ENCODE measurements at places on chromosomes 6 and 20. TPM values are rescaled to one million over a fixed set of nuclear protein-coding genes. Genes with fewer than 3 reads are reported as not detected.

GRCh38 chr6:56549014-56549413 is 93.7 kb downstream of the DST start:
- H3K36me3 ChIP-seq = peaks cover 6% of the 10 kb centered on the region
- no peak overlapping the region for H3K27ac ChIP-seq
- no peaks in the 10 kb centered on the region for H3K27me3 ChIP-seq
- no peak overlapping the region for H3K4me3 ChIP-seq
- no peak for DNase-seq

The WFDC10B gene
- total RNA-seq = not detected

The C20orf204 gene
- 2.3 TPM for total RNA-seq

The APOBEC2 gene
- not detected for total RNA-seq

DNA sequence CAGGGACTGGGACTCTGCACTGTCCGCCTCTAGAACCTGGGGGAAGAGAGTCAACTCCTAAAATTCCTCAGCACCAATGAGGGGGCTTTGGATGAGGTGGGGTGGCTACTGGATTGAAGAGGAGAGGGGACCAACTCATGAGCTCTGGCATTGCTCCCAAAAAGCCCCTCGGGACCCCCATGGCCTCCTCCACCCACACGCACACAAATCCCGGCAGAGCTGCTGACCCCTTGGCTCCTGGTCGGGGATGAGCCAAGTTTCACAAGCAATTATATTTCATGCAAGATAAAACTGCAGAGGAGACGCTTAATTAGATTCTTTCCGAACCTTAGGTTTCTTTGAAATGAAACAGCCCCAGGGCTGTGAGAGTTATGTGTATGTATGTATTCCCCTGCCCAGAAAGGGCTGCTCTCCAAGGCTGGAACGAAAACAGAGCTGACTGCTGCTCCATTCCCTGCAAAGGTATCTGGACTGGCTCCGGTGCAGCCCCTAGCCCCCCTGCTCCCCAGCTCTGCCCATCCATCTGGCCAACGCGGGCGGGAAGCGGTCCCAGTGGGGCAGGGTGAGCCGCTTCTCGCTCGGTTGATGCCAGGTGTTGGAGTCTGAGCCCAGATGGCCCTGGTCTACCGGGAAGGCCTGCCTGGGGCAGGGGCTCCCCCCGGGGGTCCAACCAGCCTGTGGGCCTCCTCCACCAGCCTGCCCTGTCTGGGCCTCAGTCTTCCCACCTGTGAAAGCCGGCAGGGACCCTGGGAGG is 46.8 kb upstream of the STX16 start:
- H3K4me1 ChIP-seq = peaks cover 3% of the 10 kb centered on the region
- no peaks in the 10 kb centered on the region for H3K27me3 ChIP-seq
- no peak overlapping the region for H3K4me3 ChIP-seq
- DNase-seq = no peak

- no peaks in the 10 kb centered on the region for H3K27me3 ChIP-seq
- H3K27ac ChIP-seq = no peak overlapping the region
- peaks cover 4% of the 10 kb centered on the region for H3K4me1 ChIP-seq
- no peak overlapping the region for H3K4me3 ChIP-seq
- DNase-seq = no peak
- peaks cover 21% of the 10 kb centered on the region for H3K36me3 ChIP-seq
Measured at GRCh38 chr6:130046671-130047070, 28.3 kb downstream of the L3MBTL3 start.

The C6orf132 gene
- total RNA-seq = 0.14 TPM

GRCh38 chr6:163643866-163644265 is 229.3 kb downstream of the QKI start:
- no peaks in the 10 kb centered on the region for H3K36me3 ChIP-seq
- no peak overlapping the region for H3K4me3 ChIP-seq
- H3K4me1 ChIP-seq = peaks cover 25% of the 10 kb centered on the region
- no peak for DNase-seq
- no peak overlapping the region for H3K27ac ChIP-seq

DNA sequence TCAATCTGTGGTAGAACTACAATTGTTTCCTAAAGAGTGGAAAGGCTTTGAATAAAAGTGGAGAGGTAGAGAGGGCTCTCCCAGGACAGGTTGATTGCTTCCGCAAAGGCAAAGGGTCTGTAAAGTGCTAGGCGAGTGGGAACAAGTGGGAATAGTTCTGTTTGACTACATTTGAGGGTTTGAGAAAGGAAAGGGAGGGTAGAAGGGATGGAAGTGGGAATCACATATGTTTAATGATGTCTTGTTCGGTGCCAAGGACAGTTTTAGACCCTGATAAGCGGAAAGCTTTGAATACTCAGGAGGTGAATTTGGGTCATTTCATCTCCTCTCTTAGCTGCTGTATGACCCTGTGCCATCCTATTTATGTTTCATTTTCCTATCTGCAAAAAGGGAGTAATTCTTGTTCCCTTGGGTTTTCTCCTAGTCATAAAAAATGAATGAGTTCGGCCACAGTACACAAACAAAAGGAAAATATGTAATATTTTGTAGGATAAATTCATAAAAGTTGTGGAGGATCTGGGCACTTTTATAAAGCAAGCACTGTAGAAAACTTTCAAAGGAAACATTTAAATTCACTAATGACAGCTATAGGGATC is 1.7 kb upstream of the PIM1 start:
- H3K27ac ChIP-seq = no peak overlapping the region
- DNase-seq = no peak

DNA sequence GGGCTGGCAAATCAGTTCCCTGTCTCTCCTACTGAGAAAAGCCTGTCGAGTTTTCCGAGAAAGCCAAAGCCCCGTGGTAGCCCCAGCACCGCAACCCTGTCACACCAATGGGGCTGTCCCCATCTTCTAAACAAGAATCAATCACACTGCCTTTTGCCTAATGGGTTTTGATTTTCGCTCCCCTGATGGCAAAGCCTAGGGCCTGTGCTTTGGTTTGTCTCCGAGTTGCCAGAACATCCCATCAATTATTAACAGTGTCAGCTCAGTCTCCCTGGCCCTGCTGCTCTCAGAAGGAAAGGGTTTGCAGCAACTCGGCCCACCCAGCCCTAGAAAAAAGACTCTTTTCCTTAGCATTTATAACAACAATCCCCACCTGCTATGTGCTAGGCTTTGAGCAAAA is 4.2 kb downstream of the KCNB1 start:
- no peaks in the 10 kb centered on the region for H3K36me3 ChIP-seq
- H3K4me3 ChIP-seq = no peak overlapping the region
- no peak for DNase-seq
- H3K27me3 ChIP-seq = peaks cover 41% of the 10 kb centered on the region

The RIMS1 gene
- total RNA-seq = 4.5 TPM

The NHLRC1 gene
- 0.93 TPM for total RNA-seq

DNA sequence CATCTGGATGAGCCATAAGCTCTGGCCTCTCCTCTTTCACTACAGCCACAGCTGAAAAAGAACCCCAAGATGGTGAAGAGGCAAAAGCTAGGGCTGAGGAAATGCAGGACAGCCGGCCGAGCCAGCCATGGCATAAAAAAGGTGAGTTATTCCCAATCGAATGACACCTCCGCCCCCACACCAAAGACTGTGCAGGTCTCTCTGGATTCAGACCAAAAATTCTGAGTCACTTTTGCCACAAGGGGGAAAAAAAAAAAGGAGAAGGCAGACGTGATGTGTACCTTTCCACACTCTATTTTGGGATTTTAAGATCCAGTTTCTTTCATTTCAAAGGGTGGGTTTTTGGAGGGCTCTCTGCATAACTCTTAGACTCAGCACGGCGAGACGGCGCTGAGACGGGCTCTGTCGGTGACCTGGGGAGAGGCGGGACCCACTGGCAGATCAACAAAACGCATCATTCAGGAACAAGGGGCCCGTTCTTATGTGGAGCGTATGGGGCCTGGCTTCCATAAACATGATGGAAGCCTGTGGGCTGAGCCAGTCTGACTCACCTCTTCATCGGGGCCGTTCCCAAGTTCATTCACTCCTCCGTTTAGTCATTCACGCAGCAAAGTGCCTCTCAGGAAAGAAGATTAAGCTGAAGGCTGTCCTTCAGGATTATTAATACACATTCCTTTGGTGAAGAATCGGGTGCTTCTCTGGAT is 54.8 kb downstream of the NFATC2 start:
- peaks cover 48% of the 10 kb centered on the region for H3K4me1 ChIP-seq
- H3K4me3 ChIP-seq = no peak overlapping the region
- H3K27ac ChIP-seq = no peak overlapping the region
- DNase-seq = no peak
- H3K36me3 ChIP-seq = no peaks in the 10 kb centered on the region

GRCh38 chr20:50216543-50217206 is 26.0 kb downstream of the CEBPB start:
- peaks cover 8% of the 10 kb centered on the region for H3K27me3 ChIP-seq
- no peaks in the 10 kb centered on the region for H3K36me3 ChIP-seq
- no peak overlapping the region for H3K27ac ChIP-seq
- DNase-seq = no peak
- H3K4me3 ChIP-seq = no peak overlapping the region
- H3K4me1 ChIP-seq = peaks cover 10% of the 10 kb centered on the region

- H3K4me3 ChIP-seq = no peak overlapping the region
- no peak overlapping the region for H3K27ac ChIP-seq
- H3K36me3 ChIP-seq = no peaks in the 10 kb centered on the region
- no peak for DNase-seq
- H3K27me3 ChIP-seq = no peaks in the 10 kb centered on the region
Measured at GRCh38 chr20:2253256-2253655, 42.5 kb upstream of the TGM3 start.

DNA sequence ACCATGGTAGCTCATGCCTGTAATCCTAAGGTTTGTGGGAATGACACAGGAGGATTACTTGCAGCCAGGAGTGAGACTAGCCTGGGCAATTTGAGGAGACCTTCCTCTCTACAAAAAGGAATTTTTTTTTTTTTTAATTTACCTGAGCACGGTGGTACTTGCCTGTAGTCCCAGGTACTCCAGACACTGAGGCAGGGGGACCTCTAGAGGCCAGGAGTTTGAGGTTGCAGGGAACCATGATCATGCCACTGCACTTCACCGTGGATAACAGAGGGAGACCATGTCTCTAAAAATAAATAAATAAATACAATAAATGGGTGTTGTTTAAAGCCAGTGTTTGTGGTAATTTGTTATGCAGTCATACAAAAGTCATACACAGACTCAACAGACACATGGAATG is 2.4 kb upstream of the HLA-F start:
- no peak overlapping the region for H3K27ac ChIP-seq
- H3K27me3 ChIP-seq = peaks cover 66% of the 10 kb centered on the region
- DNase-seq = no peak
- H3K4me1 ChIP-seq = no peaks in the 10 kb centered on the region

GRCh38 chr20:53937929-53938367 is 132.4 kb downstream of the BCAS1 start:
- H3K4me1 ChIP-seq = peaks cover 58% of the 10 kb centered on the region
- no peaks in the 10 kb centered on the region for H3K27me3 ChIP-seq
- H3K36me3 ChIP-seq = no peaks in the 10 kb centered on the region
- no peak overlapping the region for H3K27ac ChIP-seq

DNA sequence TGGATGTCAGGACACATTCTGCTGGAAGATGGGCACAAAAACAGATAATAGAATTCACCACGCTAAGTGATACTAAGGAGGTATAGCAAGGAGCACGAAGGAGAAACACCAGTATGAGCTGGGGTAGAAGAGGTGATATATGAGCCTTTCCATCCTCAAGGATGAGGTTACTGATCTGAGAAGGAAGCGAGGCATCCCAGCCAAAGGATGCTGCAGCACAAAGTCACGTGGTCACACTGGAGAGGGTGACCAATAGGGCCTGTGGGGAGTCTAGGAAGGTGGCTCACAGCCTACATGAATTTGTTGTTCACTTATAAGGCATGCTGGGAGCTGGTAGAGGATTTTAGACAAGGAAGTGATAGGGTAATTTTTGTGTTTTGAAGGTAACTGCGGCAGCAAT is 1.4 kb downstream of the GINS1 start:
- H3K27me3 ChIP-seq = no peaks in the 10 kb centered on the region
- no peak for DNase-seq
- peak overlapping the region; percentile 62 for H3K4me3 ChIP-seq
- peak overlapping the region; percentile 2 for H3K27ac ChIP-seq

- peaks cover 40% of the 10 kb centered on the region for H3K4me1 ChIP-seq
- no peak overlapping the region for H3K4me3 ChIP-seq
- no peak overlapping the region for H3K27ac ChIP-seq
- H3K36me3 ChIP-seq = no peaks in the 10 kb centered on the region
- H3K27me3 ChIP-seq = no peaks in the 10 kb centered on the region
Measured at GRCh38 chr6:17865243-17865642, 122.2 kb downstream of the KIF13A start.

The OOEP gene
- total RNA-seq = not detected

The C6orf58 gene
- 0.82 TPM for total RNA-seq

The CNR1 gene
- total RNA-seq = 8.4 TPM

GRCh38 chr20:52746190-52746589 is 226.0 kb upstream of the TSHZ2 start:
- no peak for DNase-seq
- no peak overlapping the region for H3K27ac ChIP-seq
- no peaks in the 10 kb centered on the region for H3K27me3 ChIP-seq
- no peak overlapping the region for H3K4me3 ChIP-seq
